ENCODE measurements at places on chromosomes 5 and 9.
A peak's percentile ranks its signal among the peaks of the same experiment; 100 is the strongest.

GRCh38 chr5:65876970-65877369 lies 49.4 kb upstream of the ERBIN start:
- DNase-seq = no peak

DNA sequence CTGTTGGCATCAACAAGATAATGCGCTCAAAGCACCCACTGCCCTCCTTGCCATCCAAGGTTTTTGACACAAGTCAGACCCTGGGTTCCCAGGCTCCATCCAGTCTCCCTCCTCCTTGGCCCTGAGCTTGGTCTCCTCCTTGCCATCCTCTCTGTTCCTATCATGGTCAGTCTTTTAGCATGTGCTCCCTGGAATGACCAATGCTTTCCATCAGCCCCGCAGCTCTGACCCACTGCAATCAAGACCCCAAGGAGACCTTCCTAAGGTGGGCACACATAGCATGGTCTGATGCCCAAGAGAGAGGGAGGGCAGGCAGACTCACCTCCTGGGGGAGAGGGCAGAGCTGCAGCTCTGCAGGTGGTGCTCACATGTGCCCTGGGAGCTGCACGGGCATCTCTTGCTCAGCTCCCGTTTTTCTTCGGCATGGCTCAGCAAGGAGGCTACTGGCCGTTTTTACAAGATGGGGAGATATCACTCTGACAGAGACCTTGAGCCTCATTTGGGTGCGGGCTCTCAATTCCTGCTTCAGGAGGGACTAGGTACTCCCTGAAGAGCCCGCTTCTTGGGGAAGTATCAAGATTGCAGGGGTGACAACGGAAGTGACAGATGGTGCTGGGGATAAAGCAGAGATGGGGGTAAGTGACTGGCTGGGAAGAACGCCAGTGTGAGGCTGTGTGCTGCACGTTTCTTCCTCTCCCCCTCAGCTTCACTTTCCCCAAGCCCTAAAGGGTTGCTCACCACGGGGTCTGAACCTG lies 3.3 kb downstream of the SEPTIN8 start:
- no peak for DNase-seq

- no peak for DNase-seq
Observed at GRCh38 chr9:138043411-138044345, 166.1 kb downstream of the CACNA1B start.

DNA sequence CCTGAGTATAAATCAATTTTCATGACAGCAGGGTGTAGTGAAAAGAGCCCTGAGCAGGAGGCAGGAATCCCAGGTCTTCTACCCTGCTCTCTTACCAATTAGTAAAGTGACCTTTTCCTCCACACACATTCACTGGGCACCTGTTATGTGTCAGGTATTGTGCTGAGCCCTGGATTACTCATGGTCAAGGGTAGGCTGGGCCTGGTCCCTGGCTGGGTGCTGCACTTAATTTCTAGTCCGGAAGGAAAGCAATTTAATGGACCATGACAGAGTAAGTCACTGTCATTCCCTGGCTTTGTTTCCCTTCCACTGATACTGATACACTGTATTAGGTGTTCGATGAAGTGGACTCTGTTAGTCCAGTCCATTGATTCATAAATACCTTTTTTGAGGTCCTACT lies 29.1 kb upstream of the BRINP1 start:
- DNase-seq = no peak

GRCh38 chr5:92838253-92838652 lies 742.8 kb downstream of the NR2F1-AS1 start:
- no peak for DNase-seq

GRCh38 chr5:122741681-122742080 lies 33.2 kb upstream of the SNX2 start:
- no peak for DNase-seq

DNA sequence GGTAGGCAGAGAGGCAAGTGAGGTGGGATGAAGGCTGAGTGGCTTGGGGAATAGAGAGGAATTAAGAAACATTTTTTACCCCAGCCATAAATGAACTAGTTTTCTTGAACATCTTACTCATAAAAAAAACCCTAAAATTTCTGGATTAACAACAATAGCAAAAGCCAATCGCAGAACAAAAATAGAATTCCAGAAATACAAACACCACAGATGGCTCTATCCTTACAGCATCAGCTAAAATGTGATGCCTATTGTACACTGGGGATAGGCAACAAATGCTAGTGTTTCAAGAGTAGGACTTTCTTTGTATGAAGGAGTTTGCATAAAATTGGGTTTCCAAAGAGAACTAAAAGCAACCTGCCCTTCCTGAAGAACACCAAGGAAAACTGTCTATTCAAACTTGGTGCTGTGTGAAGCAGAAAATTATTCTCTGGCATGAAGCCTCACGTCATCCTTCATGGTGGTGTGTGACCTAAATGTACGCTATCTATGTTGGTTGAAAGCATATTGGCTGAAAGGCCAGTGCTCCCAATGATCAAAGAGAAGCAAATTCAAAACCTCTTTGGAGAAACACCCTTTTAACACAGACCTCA lies 82.9 kb downstream of the JAKMIP2 start:
- no peak for DNase-seq

DNA sequence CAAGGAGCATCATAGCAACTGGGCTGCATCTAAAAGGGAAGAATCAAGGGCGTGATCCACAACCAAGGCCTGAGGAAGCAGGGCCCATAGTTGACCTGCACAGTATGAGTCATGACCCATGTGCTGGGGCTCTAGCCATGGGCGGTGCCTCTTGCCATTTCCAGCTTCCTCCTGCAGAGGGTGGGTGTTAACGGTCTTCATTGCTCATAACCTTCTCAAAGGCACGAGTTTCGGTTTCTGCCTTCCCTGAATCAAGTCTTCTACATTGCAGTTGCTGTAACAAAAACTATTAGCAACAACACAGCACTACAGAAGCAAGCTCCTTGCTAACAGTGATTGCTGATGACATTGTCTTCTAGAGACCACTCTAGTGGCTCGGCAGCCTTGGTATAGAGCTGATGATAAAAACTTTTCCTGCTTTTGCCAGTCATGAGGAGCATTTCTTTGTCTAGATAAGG lies 66.9 kb downstream of the CTSL start:
- no peak for DNase-seq

- no peak for DNase-seq
Observed at GRCh38 chr5:135154197-135154596, 120.2 kb upstream of the PITX1 start.

- no peak for DNase-seq
Observed at GRCh38 chr9:120935383-120935857, 8.8 kb upstream of the TRAF1 start.

- DNase-seq = no peak
Observed at GRCh38 chr5:125408448-125409233, 662.2 kb upstream of the ZNF608 start.

- no peak for DNase-seq
Observed at GRCh38 chr5:126410623-126411022, 12.6 kb upstream of the GRAMD2B start.

- peak; percentile 27 for DNase-seq
Observed at GRCh38 chr9:95724253-95724991, 151.1 kb upstream of the ERCC6L2 start.

DNA sequence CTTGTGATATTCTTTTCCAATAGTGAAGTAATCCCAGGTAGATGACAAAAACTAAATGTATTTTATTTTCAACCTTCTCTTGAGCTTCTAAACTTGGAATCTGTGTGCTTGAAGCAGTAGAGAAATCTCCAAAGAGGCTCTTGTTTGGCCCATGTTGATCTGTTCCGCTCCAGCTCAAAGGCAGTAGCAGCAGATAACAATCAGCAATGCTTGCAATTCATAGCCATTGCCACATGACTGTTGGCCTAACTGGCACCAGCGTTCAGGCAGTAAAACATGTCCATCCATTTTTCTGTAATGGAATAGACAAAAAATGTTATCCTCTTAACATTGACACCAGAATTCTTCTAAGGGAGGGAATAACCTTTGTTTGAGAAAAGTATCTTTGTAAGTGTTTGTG lies 270.7 kb upstream of the MSX2 start:
- DNase-seq = no peak

GRCh38 chr5:17403695-17404490 lies 94.1 kb upstream of the TAF11L2 start:
- DNase-seq = no peak

DNA sequence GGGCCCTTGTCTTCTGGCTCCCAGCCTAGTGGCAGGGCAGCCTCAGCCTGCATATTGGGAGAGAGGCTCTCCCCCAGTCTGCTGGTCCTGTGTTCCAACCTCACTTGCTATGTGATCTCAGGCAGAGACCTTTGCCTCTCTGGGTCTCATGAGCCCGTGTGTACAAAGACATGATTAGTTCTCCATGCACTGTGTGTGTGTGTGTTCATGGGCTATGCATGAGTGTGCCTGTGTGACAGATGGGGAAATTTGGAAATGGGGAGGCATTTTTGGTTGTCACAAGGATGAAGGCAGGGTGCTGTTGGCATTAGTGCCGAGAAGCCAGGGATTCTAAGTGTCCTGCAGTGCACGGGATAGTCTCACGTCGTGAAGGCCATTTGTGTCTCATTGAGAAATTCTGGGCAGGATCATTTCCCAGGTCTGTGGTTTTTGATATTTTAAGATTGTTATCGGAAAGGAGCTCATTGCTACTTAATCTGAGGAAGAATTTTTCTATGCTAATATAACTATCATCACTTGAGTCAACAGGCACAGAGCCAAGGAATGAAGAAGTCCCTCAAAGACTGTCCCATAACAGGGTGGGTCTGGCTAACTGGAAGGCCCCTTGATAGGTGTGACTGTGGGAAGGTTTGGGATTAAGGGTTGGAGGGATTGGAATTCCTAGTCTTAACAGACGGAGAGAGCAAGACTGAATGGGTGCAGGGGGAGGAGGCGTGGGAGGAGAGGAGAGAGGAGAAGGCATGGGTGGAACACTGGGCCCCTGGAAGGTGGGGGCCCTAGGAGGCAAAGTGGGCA lies 168.5 kb downstream of the RGS3 start:
- no peak for DNase-seq

- no peak for DNase-seq
Observed at GRCh38 chr5:173313351-173313801, 14.8 kb downstream of the STC2 start.

All from stimulated activated CD8-positive, alpha-beta memory T cell treated with anti-CD3 and anti-CD28 coated beads, Interleukin-7, amount 100 ng/mL, for 1 hour (primary cell).